Vagina (tissue), 2 donors: ENCODE measurements at places on chromosomes 4 and X.

- no peak for DNase-seq
Observed at GRCh38 chr4:150590631-150591030, 8.7 kb downstream of the MAB21L2 start.

DNA sequence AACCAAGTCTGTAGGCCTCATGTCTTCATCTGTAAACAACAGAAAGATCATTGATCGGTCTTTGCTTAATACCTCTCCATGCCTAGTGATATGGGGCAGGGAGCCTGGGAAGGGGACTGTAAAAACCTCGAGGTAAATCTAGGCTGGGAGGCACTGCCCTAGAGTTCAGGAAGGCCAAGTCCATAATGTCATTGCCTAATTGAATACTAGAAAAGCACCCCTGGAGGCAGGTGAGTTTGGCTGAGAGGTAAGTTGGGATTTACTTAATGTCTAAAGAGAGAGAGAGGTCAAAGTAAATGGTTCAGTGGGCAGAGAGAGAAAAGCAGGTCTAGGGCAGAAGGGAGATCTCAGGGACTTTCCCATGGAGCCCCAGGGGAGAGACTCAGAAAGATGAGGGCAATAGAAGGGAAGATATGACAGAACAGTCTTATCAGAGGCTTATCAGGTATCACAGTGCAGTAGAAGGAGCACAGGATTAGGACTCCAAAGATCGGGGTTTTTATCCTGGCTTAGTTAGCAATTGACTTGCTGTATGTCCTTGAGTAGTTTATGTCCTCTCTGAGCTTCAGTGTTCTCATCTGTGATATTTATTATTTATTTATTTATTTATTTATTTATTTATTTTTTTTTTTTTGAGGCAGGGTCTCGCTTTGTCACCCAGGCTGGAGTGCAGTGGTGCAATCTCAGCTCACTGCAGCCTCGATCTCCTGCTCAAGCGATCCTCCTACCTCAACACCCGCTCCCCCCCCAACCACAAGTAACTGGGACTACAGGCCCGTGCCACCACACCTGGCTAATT is 85.2 kb downstream of the SLC16A2 start:
- DNase-seq, result no peak

GRCh38 chr4:52164116-52164515 is 113.0 kb downstream of the SPATA18 start:
- no peak for DNase-seq

GRCh38 chr4:65021737-65022136 is 612.5 kb upstream of the TECRL start:
- DNase-seq, result no peak

DNA sequence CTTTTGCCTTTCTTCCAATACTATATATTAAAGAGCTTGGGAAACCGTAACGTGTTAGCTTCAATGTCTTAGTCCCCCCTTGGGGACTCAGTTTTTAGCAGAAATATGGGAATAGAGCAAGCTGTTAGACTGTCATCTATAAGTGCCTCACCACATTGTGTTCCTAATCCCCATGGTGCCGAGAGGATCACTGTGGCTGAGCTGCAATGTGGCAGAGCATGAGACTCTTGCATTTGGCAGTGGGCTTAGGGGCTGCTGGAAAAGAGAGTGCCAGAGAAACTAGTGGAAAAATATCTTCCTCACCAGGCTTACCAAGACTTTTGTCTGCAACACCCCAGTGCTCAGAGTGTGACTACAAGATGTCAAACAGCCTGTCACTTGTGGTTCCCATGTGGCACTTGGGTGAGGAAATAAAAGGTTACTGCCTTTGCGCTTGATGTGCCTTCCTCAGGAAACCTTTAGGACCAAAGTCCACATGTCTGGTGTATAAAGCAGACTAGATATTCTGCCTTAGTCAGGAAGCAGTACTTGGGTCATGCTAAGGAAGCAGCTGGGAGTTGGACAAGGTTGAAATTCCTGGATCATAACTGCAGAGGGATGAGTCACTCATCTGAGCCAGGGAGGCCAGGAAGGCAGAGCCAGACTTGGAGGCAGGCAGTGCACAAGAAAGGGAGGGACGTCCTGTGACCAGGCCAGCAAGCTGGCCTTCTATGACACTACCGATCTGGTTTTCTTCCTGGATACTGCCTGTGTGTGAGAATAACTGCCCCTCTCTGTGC is 9.7 kb upstream of the MAGEA4 start:
- no peak for DNase-seq

DNA sequence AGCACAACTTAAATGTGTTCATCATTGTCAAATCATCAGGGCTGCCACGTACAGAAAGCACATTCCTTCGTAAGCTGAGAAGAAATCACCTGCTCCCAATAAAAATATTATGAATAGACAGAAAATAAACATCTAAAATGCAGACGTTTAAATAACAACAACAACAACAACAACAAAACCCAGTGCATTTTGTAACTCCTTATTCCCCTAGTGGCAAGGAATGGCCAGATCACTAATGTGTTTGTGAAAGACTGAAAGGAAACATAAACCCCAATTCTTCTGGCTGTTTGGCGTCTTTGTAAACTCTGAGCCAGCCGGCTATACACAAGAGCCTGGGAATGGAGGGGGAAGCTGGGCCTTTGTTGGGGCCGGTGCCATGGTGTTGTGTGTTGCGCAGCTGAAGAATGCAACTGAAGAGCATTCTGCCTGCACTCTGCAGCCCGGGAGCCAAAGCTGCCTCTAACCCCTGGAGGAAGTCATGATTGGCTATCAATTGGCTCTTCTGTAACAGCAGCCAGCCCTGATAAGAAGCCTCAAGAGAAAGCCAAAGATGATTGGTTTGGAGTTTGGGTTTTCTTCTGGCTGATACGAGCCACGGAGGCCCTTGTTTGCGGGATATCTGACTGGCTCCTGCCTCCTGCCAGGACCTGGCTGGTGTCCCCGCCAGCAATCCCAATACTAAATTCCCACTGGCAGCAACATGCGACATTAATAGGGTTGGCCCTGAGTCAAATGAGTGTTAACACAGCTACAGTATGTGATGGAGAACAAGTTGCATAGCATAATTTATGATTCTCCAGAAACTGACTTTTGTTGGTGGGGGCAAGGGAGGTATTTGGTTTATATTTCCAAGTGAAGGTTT is 89.7 kb upstream of the TFDP3 start:
- no peak for DNase-seq

DNA sequence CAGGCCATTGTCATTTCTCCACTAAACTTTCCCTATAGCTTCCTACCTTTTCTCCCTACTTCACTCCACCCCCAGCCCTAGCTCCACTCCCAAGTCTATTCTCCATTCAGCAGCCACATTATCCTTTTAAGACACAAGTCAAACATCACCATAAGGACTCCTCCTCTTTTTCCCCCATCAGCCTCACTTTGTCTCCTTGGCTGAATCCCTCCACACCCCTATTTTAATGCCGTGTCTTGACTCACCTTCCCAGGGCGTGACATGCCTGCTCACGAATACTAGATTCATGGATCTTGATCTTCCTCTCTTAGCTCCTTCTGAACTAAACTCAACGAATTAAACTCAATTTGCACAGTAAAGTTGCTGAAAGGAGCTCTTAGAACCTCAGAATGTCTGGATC is 281.9 kb downstream of the PTTG2 start:
- no peak for DNase-seq

GRCh38 chr4:117777721-117778120 is 256.6 kb upstream of the NDST3 start:
- DNase-seq, result no peak

DNA sequence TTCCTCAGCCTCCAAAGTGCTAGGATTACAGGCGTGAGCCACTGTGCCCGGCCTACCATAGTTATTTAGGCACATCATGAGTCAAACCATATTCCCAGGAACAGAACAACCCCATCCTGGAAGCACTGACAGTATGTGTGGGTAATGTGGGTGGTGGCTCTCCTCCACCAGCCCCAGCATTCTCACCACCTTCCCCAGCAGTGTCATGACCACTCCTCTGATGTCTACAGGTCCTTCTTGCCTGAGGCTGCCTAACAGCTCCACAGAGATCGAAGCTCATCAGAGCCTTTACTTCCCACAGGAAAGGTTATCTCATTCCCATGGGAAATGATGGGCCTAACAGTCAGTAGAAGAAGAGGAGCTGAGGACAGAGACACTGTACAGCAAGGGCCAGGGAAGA is 129.5 kb upstream of the GPC4 start:
- no peak for DNase-seq

DNA sequence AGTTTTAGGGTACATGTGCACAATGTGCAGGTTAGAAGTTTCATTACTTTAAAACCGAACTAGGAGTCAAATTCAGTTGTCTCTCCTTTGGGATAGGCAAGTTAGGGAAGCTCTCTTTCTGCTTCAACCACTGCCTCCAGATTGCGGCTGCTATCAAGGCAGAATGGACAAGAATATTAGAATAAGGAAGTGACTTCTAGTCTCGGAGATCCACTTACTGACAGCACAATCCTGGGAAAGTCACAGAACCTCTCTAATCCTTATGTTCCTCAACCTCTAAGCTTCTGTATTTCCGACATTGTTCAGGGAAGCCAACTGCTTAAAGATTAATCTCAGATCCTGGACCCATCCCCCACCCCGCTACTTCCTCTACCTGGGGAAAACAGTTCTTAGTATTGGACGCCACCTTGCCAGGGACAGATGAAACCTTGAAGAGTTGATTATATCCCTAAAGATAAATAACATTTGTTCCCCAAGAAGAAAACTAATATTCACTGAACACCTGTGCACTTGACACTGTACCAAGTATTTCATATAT is 2.1 kb downstream of the NUP62CL start:
- no peak for DNase-seq

GRCh38 chrX:119230850-119231249 is 5.2 kb upstream of the PGRMC1 start:
- no peak for DNase-seq

GRCh38 chr4:55127521-55127920 is 2.1 kb upstream of the KDR start:
- no peak for DNase-seq

- no peak for DNase-seq
Observed at GRCh38 chrX:154380787-154381186, 1.7 kb downstream of the EMD start.

- DNase-seq, result no peak
Observed at GRCh38 chr4:139966383-139966782, 187.6 kb downstream of the MAML3 start.

DNA sequence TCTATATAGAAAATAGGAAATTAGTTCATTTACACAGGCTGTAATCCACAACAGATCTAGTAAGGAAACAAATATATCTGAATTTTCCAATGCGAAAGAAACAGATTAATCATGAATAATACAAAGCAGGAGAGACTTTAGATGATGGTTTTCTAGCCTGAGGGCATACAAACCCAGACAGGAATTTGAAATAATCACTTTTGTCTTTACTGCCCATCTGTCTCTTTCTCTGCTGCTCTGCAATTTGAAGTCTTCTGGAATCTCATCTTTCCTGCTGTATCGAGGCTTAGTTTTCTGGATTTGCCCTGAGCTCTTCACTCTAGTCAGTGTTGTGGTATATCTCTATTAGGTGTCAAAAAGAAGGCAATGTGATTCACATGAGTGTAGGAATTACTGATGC is 711.8 kb upstream of the FAM241A start:
- no peak for DNase-seq

- DNase-seq, result no peak
Observed at GRCh38 chr4:101670370-101670769, 120.2 kb upstream of the BANK1 start.

GRCh38 chr4:52051213-52051614 is at the start of gene SPATA18:
SPATA18 (plus strand) TSS chr4:52051304; CDS start chr4:52051705, 401 bp downstream.
- no peak for DNase-seq

GRCh38 chr4:73608689-73609594 is 11.3 kb downstream of the RASSF6 start:
- no peak for DNase-seq

DNA sequence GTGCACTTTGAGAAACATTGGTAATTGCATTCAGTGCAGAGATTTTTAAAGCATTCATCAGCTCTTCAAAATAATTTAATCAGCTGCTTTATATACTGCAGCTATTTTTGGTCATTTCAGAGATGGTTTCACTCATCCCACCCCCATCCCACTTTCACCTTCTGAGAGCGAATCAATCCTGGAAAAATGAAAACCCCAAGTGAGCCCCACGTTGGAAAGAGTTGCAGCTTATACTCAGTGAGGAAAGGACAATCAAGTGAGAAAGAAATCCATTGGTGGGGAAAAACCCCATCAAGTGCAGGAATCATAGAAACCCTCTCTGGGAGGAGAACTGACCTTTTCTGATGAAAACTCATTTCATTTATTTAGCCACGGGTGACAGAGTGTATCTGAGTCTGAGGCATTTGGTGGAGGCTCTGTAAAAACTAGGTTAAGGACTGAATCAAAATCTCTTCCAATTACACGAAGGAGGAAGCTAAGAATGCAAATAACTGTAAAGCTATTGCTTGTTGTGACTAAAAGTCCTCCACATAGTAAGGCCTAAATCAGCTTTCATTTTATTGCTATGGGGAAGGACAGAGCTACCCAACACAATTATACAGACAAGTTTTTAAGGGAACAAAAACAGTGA is 240.4 kb upstream of the PGRMC2 start:
- DNase-seq, result no peak

GRCh38 chr4:56148428-56148827 is 199.7 kb downstream of the CEP135 start:
- DNase-seq, result no peak

- no peak for DNase-seq
Observed at GRCh38 chrX:107738272-107738671, 37.3 kb downstream of the TSC22D3 start.

DNA sequence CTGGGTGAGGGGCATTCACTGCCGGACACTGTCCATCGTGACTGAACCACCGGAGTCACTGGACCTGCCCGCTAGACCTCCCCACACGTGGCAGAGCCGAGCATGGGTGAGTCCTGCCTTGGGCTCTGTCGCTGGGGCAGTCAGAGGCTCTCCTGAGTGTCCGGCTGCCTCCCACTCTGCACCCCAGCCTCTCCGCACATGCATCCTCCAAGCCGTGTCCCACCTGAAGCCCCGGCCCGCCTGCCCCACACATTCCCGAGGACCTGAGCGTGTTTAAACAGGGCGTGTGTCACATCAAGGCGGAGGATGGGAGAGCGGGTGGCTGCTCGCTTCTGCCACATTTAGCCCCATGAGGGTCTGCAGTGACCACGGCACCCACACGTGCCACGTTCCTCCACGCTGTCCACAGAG is 4.7 kb downstream of the CPLX1 start:
- no peak for DNase-seq

GRCh38 chr4:143302536-143302935 is 34.1 kb upstream of the GAB1 start:
- DNase-seq, result no peak

- no peak for DNase-seq
Observed at GRCh38 chr4:88865466-88865865, 167.8 kb upstream of the NAP1L5 start.
